ENCODE measurements at places on chromosomes 5 and 9. TPM values are rescaled to one million over a fixed set of nuclear protein-coding genes. Genes with fewer than 3 reads are reported as not detected.

The MRPL41 gene
- 39.2 TPM for total RNA-seq

The GFI1B gene
- not detected for total RNA-seq

The BTNL3 gene
- not detected for total RNA-seq

The IL17B gene
- total RNA-seq, result not detected

The RPL12 gene
- 1,031 TPM for total RNA-seq

The SH3TC2 gene
- not detected for total RNA-seq

The CCL19 gene
- total RNA-seq, result not detected

The PRDM9 gene
- not detected for total RNA-seq

The PLCXD3 gene
- not detected for total RNA-seq

The FAM200C gene
- total RNA-seq, result 1.0 TPM

The GRIA1 gene
- total RNA-seq, result not detected

The TICAM2 gene
- total RNA-seq, result 1.00 TPM

The C5orf52 gene
- total RNA-seq, result not detected

The TBC1D9B gene
- total RNA-seq, result 95.0 TPM

The DNLZ gene
- total RNA-seq, result 18.8 TPM

The UBE2R2 gene
- total RNA-seq, result 35.1 TPM

The SGCD gene
- not detected for total RNA-seq

The SUSD3 gene
- total RNA-seq, result 58.8 TPM

The OCLN gene
- 0.43 TPM for total RNA-seq

The PHF2 gene
- total RNA-seq, result 29.5 TPM

The PCDHA9 gene
- not detected for total RNA-seq

The NUTM2F gene
- not detected for total RNA-seq

The DMRT3 gene
- total RNA-seq, result not detected

The SPINK14 gene
- not detected for total RNA-seq

The OR2V2 gene
- not detected for total RNA-seq

The NTRK2 gene
- 0.34 TPM for total RNA-seq

The DNAI1 gene
- total RNA-seq, result not detected

The SNCAIP gene
- total RNA-seq, result not detected

The PCDHGA2 gene
- 0.23 TPM for total RNA-seq

The HRCT1 gene
- total RNA-seq, result not detected

The TMEM38B gene
- 5.8 TPM for total RNA-seq

The UBAC1 gene
- total RNA-seq, result 39.8 TPM

The MEIKIN gene
- not detected for total RNA-seq

The OR1J2 gene
- total RNA-seq, result not detected

The PRRT1B gene
- total RNA-seq, result not detected

The ARL10 gene
- total RNA-seq, result 6.4 TPM

The DOK3 gene
- total RNA-seq, result 5.4 TPM

The SARDH gene
- 0.68 TPM for total RNA-seq

The GMCL2 gene
- total RNA-seq, result not detected

The PSMB7 gene
- total RNA-seq, result 142 TPM

The CORO2A gene
- total RNA-seq, result 3.2 TPM

The PCDHB8 gene
- total RNA-seq, result not detected

The PCDHB10 gene
- total RNA-seq, result not detected

The MELK gene
- total RNA-seq, result 52.6 TPM

The C9 gene
- total RNA-seq, result not detected

The PITX1 gene
- not detected for total RNA-seq

The GNAQ gene
- 57.7 TPM for total RNA-seq

The PPIC gene
- total RNA-seq, result not detected

The GARIN3 gene
- not detected for total RNA-seq

The OR1Q1 gene
- total RNA-seq, result not detected

The GPR151 gene
- not detected for total RNA-seq

The SLC6A19 gene
- total RNA-seq, result not detected

The CRB2 gene
- total RNA-seq, result not detected

The PTGR1 gene
- total RNA-seq, result 0.73 TPM

The TAF11L10 gene
- total RNA-seq, result not detected

The CD14 gene
- total RNA-seq, result 0.32 TPM

The NCS1 gene
- total RNA-seq, result 2.2 TPM

The KDM4C gene
- total RNA-seq, result 48.4 TPM

The PHYKPL gene
- total RNA-seq, result 128 TPM
